ENCODE measurements at places on chromosomes 5 and 9. TPM values are rescaled to one million over a fixed set of nuclear protein-coding genes. Genes with fewer than 3 reads are reported as not detected.

Gene RPS14
- 2,788 TPM for total RNA-seq

Gene UBTD2
- total RNA-seq: 16.0 TPM

Gene TIMD4
- total RNA-seq: not detected

Gene MCTP1
- 4.4 TPM for total RNA-seq

Gene CCL27
- total RNA-seq: not detected

Gene PLCXD3
- 0.53 TPM for total RNA-seq

Gene PLPPR1
- not detected for total RNA-seq

Gene FCN2
- not detected for total RNA-seq

Gene F2RL2
- total RNA-seq: 1.7 TPM

Gene HRH2
- 0.93 TPM for total RNA-seq

Gene GRIA1
- total RNA-seq: 6.0 TPM

Gene SPATA31A3
- not detected for total RNA-seq

Gene RASGRF2
- total RNA-seq: 2.0 TPM

Gene DYNC2I2
- total RNA-seq: 67.6 TPM

Gene LCN2
- total RNA-seq: not detected

Gene HSPA9
- 206 TPM for total RNA-seq

Gene TEX48
- not detected for total RNA-seq

Gene INIP
- 18.8 TPM for total RNA-seq

Gene IFNA21
- not detected for total RNA-seq

Gene BARHL1
- total RNA-seq: not detected

Gene CTNND2
- under 0.01 TPM for total RNA-seq

Data from aortic smooth muscle cell (primary cell).